ENCODE measurements at places on chromosomes 4 and X.

- DNase-seq = no peak
These were observed 91.4 kb downstream of the BCOR start for GRCh38 chrX:40006106-40007017.

DNA sequence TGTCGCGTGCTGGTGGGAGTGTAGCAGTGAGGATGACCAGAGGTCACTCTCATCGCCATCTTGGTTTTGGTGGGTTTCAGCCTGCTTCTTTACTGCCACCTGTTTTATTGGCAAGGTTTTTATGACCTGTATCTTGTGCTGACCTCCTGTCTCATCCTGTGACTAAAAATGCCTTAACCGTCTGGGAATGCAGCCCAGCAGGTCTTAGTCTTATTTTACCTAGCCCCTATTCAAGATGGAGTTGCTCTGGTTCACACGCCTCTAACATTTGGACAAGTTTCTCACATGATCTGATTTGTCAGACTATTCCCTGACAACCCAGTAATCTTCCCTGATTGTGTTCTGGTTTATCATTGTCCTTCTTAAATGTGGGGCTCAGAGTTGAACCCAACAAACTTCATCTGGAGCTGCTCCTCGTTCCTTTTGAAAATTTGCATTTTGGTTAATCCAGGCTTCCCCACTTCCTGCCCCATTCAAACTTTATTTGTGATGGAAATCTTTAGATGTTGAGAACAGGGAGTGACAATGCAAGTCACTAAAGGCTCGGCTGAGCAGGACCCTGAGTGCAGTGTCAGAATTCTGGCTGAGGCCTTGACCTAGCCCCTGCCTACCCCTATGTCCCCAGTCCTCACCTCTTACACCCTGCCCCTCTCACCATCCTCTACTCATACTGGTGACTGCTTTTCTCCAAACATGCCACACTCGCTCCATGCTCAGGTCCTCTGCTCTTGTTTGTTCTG is 226.8 kb downstream of the STIM2 start:
- DNase-seq = no peak

- DNase-seq = no peak
These were observed 404.1 kb downstream of the GPM6A start for GRCh38 chr4:175407926-175408325.

GRCh38 chr4:168836490-168836889 is 173.6 kb downstream of the CBR4 start:
- no peak for DNase-seq

- no peak for DNase-seq
These were observed 105.9 kb downstream of the FBXO8 start for GRCh38 chr4:174177536-174177935.

DNA sequence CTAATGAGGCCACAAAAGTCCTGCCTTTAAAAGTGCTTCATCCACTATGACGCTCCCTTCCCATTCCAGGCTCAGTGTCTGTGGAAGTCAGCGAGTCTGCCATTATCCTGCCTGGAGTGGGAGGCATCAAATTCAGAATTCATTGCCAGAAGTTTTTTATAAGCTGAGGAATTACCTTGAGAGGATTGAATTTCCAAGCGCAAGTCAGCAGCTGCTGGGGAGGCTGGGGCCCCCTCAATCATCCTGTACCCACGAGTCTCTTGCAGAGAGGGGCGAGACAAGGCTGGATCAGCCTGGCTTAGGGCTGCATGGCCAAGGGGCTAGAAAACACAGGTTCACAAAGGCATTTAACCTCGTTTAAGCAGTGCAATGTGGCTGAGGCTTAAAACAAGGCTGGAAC is 170.5 kb upstream of the NOCT start:
- no peak for DNase-seq

DNA sequence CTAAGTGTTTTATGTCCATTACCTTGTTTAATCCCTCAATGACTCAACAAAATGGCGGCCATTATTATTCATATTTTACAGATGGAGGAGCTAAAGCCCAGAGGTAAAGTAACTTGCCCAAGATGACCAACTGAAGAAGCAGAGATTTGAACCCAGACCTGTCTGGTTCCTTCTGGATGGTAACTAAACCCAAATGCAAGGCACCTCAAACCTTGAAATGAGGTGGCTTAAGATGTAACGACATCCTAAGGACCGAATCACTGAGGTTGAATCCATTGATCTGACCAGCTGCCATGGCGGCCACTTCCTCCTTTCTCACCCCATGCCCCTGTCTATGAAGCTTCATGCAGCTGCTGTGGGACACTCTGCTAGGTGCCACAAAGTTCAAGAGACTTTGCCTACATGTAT is 932 bp downstream of the TLR10 start:
- no peak for DNase-seq

DNA sequence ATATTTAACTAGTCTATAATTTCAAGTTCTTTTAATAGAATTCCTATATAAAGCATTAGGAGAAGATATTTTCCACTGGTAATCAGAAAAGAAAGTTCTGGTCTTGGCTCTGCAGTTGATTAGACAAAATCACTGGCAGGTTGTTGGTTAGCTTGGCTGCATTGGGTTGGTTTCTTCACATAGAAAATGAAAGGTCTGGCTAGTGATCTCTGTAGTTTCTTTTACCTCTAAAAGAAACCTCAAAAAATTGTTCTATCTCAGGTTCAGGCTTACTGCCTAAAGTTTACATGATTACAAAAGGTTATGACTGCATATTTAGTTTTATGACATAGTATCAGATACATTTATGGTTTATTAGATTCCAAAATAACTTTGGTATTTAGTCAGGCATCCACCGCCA is 95.8 kb upstream of the NAP1L5 start:
- no peak for DNase-seq

DNA sequence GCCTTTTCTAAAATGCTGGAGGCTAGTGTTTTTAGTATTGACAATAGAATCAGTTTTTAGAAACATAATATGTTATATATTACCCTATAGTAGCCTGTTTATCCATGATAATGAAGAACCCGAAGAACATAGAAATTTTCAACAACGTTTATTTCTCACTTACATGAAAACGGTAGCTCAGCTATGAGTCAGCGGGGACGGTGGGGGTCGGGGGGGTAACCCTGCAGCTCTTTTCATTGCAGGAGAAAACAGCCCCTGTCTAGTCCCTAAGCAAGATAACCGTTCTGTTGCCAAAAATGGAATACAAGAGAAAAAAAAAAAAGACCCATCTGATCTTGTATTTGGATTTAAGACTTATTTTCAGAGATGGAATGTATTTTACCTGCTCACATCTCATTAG is 1758.4 kb upstream of the AGA start:
- no peak for DNase-seq

DNA sequence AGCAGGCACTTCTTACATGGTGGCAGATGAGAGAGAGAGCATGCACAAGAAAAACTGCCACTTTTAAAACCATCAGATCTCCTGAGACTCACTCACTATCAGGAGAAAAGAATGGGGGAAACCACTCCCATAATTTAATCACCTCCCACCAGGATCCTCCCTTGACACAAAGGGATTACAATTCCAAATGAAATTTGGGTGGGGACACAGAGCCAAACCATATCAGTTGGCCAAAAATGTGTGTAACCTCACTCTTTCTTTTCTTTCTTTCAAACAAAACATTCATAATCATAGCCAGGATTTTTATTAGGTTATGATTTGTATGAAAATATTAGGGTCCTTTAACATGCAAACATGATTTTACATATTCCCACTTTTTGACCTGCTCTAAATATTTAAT is 222.1 kb downstream of the PCDH18 start:
- DNase-seq = no peak

DNA sequence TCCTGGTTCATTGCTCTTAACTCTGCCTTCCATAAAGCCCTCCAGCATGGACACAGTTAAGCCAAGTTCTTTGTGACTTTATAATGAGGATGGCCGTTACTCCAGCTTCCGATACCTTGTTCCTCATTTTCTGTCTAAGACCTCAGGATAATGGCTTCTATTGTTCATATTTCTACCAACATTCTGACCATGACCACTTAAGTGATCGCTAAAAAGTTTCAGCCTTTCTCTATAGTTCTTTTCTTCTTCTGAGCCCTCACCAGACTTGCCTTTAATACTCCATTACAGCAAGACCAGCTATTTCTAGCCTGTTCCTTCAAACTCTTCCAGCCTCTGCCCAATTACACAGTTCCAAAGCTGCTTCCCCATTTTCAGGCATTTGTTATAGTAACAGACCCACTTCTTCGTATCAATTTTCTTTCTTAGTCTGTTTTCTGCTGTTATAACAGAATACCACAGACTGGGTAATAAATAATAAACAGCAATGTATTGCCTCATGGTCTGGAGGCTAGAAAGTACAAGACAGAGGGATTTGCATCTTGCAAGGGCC is 12.3 kb downstream of the RNF175 start:
- no peak for DNase-seq

DNA sequence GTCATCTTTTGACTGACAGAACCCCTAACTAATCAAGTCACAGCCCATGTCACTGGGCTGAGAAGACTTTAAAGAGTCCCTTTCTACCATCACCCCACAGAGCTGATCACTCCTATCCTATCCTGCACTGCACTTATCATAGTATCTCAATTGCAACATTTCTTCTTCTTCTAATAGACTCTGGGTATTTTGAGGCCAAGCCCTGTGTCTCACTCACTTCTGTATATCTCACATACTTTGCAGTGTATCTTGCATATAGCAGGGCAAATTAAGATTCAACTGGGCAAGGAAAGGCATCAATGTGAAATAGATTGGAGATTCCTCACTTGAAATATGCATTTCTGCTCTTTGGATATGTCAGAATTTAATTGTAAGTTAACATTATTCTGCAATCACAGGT is 531.5 kb upstream of the SLIT2 start:
- DNase-seq = no peak

- DNase-seq = no peak
These were observed 178.6 kb downstream of the SLC7A11 start for GRCh38 chr4:138063581-138063980.

DNA sequence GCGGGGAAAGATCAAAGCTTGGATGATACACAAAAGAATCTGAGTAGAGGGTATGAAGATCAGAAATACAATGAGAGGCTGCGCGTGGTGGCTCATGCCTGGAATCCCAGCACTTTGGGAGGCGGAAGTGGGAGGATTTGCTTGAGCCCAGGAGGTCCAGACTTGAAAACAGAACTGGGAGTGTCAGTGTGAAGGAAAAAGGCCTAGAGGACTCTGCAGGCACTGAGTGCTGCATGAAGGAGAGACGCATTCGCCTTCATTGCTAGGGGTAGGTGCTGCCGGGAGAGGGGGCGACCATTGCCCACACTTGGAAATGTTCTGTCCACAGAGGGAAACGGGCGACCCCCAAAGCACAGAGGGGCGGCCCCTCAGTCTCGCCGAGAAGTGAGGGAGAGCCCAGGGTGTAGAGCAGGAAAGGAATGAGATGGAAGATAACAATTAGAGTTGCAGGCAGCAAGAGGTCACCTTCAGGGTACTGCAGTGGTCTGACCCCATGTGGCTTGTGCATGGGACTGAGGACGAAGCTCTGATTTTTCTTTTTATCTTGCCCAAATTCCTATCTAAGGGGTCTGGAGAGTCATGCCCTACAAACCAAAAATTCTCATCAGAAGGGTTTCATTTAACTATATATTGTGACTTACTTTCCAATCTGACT is 31.8 kb upstream of the ARSD start:
- DNase-seq = no peak

DNA sequence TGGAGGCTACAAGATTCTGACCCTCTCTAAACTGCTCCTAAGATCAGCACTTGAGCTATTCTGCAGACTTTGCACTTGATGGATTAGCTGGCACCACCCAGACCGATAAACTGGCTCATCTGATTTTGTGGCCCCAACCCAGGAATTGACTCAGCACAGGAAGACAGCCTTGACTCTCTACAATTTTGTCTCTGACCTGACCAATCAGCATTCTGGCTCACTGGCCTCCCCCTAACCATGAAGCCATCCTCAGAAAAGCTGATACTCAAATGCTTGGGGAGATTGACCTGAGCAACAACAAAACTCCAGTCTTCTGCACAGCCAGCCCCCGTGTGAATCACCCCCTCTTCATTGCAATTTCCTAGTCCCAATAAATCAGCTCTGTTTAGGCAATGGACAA is 195.4 kb upstream of the PPP1R2C start:
- DNase-seq = no peak

- no peak for DNase-seq
These were observed 126.7 kb upstream of the EDNRA start for GRCh38 chr4:147354237-147354636.

GRCh38 chrX:97898798-97899197 is 1015.1 kb downstream of the RPA4 start:
- DNase-seq = no peak

- DNase-seq = no peak
These were observed 454.7 kb downstream of the PPP4R3C start for GRCh38 chrX:27008486-27008885.

GRCh38 chr4:182653596-182653995 is 263.6 kb downstream of the DCTD start:
- no peak for DNase-seq

GRCh38 chr4:120858776-120859175 is 63.8 kb downstream of the PRDM5 start:
- no peak for DNase-seq

DNA sequence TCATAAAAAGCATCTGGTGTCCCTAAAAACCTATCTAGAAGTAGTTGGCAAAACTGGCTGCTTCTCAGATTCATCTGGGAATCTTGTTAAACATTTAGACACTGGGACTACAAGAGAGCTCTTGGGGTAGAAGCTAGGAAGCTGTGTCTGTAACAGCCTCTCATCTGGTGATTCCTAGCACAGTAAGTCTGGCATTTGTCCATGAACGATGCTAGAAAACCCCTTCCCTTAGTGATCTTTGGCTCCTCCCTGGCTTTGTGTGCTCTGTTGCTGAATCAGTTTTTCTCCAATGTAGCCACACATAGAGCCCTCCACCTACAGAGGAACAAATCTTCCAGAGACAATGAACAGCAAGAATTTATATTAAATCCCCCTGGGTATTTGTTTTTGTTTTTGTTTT is 951.7 kb upstream of the LCORL start:
- DNase-seq = no peak

DNA sequence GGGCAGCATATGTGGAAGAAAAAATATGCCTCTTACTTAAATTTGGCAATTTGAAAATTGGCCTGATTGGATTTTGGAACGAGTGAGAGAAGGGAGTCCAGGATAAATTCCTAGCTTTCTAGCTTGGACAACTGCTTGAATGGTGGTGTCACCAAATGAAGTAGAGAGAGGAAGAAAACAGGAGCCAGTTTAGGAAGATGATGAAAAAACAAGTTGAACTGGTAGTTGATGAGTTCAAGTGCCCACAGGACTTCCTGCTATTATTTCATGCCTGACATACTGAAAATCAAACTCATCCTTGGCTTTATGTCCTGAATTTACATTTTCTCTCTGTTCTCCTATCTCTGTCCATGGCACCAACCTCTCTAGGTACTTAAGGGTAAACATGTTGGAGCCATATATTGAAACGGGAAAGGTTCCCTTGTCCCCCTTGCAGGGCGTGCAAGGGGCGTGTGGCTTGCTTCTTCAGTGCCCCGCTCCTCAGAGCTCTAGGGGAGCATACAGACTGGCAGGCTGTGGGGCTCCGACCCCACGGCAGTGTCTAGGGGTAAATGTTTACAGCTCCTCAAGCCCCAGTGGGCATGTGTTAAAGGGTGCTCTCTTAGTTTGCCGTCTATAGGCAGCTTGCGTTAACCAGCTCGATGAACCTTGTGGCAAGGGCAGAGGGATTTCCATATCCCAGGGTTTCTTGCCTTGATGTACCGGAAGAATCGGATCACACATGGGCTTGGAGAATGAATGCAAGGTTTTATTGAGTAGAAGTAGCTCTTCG is 250.7 kb upstream of the PGRMC2 start:
- no peak for DNase-seq

All from effector CD8-positive, alpha-beta T cell (primary cell).